ENCODE measurements at places on chromosomes 7 and 10.
A peak's percentile ranks its signal among the peaks of the same experiment; 100 is the strongest.

DNA sequence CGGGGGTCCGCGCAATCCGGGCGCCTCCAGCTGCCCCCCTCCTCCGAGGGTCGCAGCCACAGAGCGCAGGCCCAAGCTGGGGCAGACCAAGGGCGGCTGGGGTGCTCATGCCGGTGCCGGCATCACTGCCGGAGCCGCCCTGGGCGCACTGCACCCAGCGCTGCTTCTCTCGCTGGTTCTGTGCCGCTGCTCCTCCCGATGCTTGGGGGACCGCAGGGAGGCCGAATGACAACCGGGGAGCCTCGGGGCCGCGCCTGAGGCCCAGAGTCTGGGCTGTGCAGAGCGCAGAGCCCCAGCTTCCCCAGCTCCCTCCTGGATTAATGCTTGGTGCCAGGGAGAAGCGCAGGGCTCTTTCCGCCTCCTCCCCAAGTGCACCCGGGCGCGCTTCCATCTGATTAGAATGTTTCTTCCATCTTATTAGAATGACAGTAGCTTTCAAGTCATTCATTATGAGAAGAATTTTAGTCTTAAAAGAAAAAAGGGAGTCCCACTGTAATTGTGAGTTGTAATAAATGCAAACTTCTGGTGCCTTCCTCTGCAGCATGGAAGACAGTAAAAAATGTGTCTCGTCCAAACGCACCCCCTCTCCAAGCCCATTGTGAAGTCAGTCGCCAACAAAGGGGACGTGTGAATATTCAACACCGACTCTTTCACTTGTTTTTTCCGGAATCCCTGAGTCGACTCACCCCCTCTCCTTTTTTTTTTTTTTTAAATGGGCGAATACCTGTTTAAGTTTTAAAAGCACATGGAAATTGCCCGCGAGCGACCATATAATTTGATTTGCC, 19.5 kb upstream of the PTF1A start:
- DNase-seq = no peak

- DNase-seq = no peak
Observed at GRCh38 chr7:50068026-50068425, 25.0 kb downstream of the ZPBP start.

GRCh38 chr10:133611079-133611478, 15.5 kb downstream of the FRG2B start:
- no peak for DNase-seq

GRCh38 chr10:100996678-100997359, 2.8 kb upstream of the LZTS2 start:
- no peak for DNase-seq

- DNase-seq = no peak
Observed at GRCh38 chr7:44959433-44959951, 19.3 kb downstream of the MYO1G start.

DNA sequence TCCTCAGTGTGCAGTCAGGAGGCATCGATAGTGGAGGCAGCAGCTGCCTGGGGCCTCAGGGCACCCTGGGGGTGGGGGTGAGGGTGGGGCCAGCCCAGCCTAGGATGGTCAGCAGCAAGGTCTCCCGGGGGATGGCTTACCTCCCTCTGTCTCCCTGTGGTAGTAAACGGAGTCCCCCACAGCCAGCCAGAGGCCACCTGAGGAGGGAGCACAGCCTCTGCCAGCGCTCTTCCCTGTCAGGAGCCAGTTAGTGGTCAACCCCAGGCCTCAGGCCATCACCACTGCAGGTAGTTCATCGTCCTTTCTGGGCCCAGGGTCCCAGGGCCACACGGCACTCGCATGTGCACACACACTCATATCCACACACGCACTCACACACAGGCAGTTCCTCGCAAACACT, 22.1 kb downstream of the ACTR1A start:
- no peak for DNase-seq

DNA sequence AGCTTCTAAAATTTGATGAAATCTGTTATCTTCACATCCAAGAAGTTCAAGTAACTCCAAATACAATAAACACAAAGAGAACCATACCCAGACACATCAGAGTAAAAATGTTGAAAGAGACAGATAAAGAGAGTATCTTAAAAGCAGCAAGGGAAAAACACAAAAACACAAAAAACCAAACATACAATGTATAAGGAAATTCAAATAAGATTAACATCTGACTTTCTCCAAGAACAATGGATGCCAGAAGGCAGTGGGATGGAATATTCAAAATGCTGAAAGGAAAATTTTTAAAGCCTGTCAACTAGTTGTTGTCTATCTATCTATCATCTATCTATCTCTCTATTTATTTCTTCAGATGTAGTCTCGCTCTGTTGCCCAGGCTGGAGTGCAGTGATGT, 72.4 kb upstream of the MKLN1 start:
- no peak for DNase-seq

GRCh38 chr7:157423886-157424565, 87.2 kb downstream of the DNAJB6 start:
- DNase-seq = no peak

GRCh38 chr7:2241580-2242540, at the start of the genes MRM2 and NUDT1:
Gene MRM2, minus strand, starts transcription at chr7:2242205. Its CDS starts 36 bp downstream, at chr7:2242169.
Gene NUDT1, plus strand, starts transcription at chr7:2242226. Its CDS starts 2,349 bp downstream, at chr7:2244575.
- peak; percentile 65 for DNase-seq

DNA sequence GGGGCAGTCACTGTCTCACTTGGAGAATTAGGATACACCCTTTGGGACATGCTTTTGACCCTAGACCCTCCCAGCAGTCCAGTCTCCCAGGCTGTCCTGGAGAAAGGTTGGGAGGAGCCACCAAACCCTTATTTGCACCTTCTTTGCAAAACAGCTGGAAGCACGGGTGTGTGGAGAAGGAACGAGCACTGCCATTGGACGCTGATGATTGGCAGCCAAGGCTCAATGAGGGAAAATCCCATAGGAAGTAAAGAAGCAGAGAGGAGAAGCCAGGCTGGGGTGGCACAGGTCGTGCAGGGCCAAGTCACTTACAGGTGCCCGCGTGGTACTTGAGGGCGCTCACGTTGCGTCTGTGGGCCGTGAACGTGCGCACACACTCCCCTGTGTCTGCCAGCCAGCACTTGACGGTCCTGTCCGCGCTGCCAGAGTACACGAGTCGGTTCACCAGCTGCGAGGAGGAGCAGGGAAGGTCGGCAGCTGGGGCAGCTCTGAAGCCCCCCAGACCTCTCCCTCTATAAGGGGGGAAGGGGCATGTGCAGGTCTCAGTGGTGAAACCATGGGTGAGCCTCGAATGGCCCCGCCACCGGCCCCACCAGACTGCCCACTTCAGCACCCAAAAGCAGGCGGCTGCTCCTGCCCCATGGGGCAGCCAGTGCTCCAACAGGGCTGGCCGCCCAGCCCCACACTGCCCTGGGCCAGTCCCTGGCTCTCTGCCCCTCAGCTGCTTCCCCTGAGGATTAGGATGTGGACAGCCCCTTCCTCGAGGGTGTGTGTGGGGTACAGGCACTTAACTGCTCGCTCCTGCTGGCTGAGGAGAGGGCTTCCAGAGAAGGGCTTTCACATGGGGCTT, 24.8 kb downstream of the WDR86 start:
- DNase-seq = no peak

- DNase-seq = no peak
Observed at GRCh38 chr7:158410720-158411119, 176.9 kb downstream of the PTPRN2 start.

GRCh38 chr7:68504716-68505115, 1093.6 kb upstream of the AUTS2 start:
- DNase-seq = no peak

- DNase-seq = no peak
Observed at GRCh38 chr10:42992156-42992956, 84.5 kb upstream of the RET start.

DNA sequence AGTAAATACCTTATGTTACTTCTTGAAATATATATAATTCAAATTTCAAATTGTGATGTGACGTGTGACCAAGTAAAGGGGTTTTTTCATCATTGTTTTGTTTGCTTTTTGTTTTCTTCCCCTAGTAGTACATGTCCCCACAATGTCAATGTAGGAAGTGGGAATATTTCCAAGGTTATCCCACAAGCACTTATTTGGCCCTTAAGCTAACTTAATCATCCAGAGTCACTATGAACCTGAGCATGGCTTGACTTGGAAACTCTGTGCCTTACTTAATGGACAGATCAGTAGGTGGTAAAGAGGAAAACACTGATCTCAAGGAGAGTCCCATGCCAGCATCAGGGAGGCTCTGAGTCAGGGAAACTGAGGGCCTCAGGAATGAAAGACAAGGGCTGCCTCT, 569.3 kb upstream of the IGFBP3 start:
- peak; percentile 22 for DNase-seq

- no peak for DNase-seq
Observed at GRCh38 chr7:46756996-46757395, 824.9 kb downstream of the TNS3 start.

DNA sequence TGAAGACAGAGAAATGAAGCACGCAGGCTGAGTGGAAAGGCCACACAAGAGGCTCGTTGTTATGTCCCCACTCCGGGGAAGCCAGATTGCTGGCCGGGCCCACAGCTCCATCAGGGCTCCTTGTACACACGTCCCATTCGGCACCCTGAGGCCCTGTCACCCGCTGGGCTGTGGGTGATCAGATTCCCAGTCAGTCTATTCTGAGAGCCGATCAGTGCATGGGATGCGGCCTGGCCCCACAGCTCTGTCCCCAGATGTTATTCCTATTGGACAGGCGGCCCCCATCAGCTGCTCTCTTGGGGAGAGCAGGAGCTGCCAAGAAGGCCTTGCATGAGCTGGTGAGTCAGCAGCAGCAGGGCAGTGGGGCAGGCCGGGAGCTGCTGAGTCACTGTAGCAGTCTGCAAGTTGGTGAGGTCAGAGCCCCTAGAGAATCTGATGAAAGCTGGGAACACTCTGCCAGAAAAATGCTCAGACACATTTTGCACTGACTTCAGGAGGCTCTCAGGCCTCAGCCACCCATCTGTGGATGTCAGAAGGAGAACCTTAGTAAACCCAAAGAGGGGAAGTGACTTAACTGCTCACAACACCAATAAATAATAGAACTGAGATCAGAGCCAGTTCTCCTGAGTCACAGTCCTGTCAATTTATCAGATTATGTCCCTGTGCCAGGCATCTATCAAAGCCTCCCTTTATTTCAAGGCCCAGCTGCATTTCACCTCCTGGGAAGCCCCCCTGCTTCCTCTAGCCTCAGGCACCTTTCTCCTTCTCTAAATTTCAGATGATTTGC, 9.4 kb upstream of the PSAP start:
- DNase-seq = peak; percentile 100

DNA sequence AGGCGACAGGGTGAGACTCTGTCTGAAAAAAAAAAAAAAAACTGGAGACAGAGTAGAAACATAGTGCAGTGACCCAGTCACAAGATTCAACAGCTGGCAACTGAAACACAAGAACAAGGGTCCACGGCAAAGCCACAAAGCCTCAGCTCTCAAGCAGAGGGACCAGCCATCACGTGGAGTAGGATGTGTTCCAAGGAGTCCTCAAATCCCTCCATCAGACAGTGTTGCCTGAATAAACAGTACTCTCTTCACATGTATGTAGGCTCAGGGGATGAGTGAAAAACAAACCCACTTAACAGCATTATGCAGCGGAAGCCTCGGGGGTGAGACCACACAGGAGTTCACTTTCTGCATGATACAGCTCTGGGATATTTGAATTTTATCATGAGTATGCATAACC, 62.0 kb downstream of the SLIT1 start:
- no peak for DNase-seq

- DNase-seq = no peak
Observed at GRCh38 chr7:75740846-75741497, 2.2 kb upstream of the HIP1 start.

DNA sequence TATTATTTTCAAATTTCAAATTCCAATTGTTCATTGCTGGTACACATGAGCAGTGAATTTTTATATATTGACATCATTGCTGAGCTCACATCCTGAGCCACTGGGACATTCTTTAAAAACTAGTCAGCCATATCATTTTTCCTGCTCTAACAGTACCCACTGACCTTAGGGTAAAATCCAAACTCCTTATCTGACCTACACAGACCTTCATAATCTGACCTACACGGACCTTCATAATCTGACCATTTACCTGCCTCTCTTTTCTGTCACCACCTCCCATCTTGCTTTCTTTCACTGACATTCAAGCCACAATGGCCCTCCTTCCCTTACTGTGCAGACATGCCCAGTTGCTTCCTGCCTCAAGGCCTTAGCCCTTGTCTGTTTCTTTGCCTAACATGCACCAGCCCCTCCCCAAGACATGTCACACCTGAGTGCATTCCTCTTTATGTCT, 16.1 kb upstream of the CUZD1 start:
- DNase-seq = peak; percentile 69

DNA sequence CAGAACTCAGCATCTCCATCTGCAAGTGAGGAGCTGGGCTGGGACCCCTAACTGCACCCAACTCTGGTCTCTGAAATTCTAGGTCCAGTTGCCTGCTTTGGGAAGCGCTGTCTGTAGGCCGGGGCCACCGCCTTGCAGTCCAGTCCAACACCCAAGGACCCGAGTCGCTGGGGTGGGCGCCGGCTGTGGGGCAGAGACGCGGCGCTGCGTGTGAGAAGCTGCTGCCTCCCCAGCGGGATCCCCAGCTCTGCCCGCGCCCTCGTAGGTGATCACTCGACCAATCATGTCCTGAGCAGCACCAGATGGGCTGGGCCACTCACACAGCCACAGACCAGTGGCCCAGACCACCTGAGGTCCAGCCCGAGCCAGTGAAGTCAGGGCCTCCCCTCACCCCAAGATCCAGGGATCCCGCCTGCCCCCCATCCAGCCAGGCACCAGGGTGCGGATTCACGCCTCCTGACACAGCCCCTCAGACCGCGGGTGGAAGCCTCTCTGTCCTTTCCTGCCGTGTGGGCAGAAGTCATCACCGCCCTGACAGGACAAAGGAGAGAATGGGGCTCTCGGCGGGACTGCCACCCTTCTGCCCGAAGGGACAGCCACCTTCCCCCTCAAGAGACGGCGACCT, 67.4 kb upstream of the ADGRA1 start:
- DNase-seq = no peak

DNA sequence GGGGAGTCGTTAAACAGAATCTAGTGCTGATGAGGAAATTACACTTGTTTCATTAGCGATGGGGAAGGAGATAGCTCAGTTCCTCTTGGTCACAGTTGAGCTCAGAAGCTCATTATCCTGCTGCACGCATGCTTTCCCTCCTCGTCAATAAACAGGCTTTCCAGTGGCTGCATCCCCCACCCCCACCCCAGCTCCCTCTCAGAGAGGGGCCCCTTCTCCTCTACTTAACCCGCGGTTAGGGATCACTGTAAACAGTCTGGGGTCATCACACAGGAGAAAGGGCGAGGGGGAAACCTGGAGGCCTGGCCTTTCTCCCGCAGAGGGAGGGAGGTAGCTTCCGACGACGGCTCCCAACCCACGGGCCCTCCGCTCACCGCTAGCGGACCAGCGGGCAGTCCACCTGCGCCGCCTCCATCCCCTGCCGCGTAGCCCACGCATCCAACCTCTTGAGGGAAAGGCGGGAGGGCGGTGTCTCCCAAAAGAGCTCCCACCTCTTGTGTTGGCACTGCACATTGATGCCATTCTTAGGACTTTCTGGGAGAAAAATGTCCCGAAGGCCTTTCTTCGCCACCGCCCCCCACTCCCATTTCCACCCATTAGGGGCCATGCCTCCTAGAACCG, 80.8 kb downstream of the PAX2 start:
- DNase-seq = no peak

All from foreskin fibroblast (primary cell).